ENCODE measurements at places on chromosomes 16 and 17.

DNA sequence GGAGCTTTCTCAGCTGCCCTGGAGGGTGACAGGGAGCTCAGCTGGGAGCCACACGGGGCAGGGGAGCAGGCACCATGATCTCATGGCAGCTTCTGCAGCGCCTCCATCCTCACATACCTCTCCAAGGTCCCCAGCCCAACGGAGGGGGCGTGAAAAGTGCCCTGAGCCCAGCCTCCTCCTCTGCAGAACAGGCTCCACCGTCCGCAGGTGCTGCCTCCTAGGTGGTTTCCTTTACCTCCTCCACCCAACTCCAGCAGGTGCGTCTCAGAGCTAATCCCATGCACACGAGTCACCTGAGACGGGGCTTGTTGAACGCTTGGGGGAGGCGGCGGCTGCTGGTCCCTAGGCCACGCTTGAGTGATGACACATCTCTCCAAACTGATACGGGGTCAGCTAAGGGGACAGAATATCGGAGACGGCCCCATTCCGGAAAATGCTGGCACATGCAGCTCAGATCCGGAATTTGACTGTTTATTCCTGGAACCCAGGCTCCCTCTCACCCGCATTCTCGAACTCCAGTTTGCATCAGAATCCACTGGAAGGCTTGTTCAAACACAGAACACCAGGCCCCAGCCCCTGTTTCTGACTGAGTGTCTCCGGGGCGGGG lies 387 bp upstream of the SLC38A8 start:
- no peak for DNase-seq

DNA sequence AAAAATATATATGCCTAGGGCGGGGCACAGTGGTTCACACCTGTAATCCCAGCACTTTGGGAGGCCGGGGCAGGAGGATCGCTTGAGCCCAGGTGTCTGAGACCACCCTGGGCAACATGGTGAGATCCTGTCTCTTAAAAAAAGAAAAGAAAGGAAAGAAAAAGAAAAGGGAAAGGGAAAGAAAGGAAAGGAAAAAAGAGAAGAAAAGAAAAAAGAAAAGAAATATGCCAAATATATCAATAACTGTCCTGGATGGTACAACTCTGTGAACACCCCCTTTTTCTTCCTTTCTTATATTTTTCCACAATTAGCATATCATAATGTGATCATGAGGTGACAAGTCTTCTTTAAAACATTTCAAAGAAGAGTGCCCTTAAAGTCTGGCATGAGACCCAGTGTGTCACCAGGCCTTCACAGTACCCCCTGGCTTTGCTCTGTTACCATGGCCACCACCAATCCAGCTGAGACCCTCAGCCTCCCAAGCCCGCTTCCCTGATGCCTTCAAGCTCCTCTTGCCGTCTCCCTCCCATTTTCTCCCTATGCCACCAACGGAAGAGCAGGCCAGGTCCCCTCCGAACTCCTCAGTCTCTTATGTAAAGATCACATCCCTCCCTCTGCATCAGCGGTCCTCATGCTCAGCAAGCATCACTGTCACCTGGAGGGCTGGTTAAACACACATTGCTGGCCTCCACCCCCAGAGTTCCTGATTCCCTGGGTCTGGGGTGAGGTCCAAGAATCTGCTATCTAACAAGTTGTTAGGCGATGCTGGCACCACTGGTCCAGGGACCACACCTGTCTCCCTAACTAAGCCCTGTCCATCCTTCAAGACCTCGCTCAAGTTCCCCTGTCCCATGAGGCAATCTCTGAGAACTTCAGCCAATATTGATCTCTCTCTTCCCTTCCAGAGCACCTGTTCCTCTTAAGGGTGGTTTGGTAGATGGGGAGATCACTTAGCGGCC lies 44.5 kb downstream of the CUEDC1 start:
- DNase-seq, result no peak

DNA sequence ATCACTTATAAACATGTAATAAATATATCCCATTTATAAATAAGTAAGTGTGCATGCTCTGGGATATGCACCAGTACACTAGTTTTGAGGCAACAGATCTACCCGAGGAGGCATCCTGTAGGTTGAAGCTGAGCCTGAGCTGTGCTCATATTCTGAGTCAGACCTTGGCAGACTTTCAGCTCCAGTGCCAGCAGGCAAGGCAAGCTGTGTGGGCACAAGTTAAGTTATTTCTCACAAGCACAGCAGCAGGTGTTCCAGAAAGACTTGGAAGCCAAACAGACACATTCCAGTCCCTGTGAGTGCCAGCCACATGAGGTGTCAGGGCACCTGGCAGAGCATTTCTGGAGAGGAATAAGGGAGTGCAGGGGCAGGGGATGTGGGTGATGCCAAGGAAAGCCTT lies 1.3 kb upstream of the CLEC19A start:
- DNase-seq, result no peak

DNA sequence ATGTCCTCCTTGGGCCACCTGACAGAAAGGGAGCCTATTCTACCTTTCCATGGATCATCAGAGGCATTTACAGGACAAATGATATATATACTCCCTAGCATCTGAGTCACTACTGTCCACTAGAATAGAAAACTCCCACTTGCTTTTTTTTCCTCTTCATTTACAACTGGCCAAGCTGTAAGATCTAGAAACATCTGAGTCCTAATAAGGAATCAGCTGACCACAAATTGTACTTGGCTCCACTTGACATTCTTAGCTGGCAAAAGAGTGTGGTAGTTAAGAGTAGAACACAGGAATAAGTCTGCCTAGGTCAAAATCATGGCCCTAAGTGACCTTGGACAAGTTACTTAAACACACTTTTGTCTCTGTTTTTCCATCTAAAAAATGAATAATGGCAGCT lies 5.2 kb downstream of the RUSF1 start:
- DNase-seq, result no peak

GRCh38 chr17:5798094-5798493 lies 213.8 kb upstream of the NLRP1 start:
- DNase-seq, result no peak

GRCh38 chr17:6651354-6651918 lies at the start of the genes C17orf100 and MED31:
Gene C17orf100 (plus strand): TSS chr17:6651762. CDS start chr17:6651914, 152 bp downstream.
Gene MED31 (minus strand): TSS chr17:6651605. CDS start chr17:6651528, 77 bp downstream.
- peak; percentile 71 for DNase-seq

GRCh38 chr17:10628756-10629155 lies 28.4 kb downstream of the MYH3 start:
- no peak for DNase-seq

DNA sequence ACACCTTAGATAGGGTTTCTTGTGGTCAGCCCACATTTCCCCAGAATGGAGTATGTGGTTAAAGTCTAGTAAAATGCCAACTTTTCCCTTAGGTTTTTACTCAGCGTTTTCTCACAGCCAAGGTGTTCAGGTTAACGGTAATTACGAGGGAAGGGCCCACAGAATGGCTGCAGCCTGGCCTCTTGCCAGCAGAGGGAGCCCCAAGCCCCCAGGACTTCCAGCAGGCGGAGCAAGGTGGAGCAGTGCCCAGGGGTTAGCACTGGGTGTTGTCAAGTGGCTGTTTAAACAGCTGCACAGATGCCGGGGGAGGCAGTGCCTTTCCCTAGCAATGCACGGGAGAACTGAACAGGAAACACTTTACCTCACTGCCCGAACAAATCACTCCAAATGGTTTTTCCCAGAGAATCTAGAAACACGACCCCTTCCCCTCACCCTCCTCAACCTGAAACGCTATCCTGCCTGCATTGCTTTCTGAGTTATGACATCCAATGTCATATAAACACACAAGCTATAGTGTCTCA lies 6.6 kb downstream of the PHB1 start:
- no peak for DNase-seq

DNA sequence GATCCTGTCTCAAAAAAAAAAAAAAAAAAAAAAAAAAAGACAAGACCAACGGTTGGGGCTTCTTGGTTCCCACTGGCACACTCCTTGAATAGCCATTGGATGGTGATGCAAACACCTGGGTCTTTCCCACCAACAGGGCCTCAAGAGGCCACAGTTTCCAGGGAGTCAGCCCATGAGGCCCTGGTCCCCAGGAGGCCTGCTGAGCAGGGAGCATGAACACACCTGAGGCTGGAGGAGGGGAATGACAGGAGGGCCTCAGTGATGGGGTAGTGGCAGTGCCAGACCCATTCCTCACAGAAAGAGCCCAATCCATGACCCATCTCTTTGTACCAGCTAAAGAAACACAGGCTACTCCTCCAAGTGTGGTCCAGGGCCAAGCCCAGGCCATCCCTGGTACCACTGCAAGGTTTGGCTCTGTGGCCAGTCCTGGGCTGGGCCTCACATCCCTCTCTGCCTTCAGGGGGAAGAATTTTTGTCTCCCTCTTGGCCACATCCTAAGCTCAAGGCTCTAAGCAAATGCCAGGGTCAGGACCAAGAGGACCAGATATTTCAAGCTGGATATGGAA lies 13.9 kb downstream of the ARL2BP start:
- DNase-seq, result no peak

GRCh38 chr16:11349599-11350276 lies 4.5 kb downstream of the RMI2 start:
- DNase-seq, result no peak

DNA sequence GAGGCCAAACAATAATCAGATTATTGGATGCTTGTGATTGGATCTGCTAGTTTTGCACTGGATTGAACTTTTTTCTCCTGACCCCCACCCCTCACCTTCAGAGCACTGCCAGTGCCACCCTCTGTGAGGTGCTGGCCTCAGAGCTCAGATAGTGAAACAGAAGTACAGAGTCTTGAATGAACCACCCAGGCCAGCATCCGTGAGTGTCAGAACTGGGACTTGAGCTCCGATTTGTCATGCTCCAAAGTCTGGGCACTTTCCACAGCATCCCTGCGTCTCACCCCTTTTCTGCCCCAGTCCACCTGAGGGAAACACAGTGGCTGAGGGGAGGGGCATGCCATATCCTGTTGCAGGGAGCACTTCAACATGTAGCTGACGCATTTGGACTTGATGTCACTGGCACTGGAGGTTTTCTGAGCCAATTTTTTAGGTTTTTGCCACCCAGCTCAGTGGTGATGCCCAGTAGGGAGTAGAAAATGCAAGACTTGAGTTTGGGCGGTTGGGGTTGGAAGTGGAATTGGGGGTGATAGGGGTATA lies 47.3 kb downstream of the SMPD3 start:
- no peak for DNase-seq

DNA sequence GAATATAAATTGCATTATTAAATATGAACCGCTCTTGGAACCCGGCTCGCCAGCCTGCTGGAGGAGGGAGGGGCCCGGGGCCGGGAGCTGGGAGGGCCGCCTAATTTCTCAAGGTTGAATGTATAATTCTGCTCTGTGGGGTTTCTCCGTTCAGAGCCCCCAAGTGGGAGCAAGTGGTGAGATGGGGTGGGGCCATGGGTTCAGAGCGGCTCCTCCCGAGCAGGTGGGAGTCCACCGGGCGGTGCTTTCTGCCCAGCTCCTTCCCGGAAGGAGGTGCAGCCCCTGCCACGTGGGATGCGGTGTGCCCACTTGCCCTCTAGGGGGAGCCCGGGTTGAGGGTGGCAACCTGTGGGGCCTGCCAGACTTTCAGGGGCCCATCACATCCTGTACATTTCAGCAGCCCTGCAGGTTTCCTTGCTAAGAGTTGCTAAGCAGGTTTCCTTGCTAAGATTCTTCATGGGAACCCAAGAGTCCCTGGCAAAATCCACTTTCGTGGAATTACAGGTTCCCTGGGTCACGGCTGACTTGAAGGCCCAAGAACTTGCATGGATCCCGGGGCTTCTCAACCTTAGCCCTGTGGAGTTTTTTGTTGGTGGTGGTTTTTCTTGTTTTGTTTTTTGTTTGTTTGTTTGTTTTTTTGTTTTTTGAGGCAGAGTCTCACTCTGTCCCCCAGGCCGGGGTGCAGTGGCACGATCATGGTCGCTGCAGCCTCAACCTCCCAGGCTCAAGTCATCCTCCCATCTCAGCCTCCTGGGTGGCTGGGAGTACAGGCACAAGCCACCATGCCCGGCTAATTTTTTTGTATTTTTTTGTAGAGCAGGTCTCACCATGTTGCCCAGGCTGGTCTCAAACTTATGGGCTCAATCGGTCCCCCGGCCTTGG lies 196.7 kb upstream of the GSE1 start:
- DNase-seq, result no peak

GRCh38 chr17:13735861-13736260 lies 134.1 kb upstream of the HS3ST3A1 start:
- no peak for DNase-seq

GRCh38 chr16:20760346-20760745 lies 3.5 kb upstream of the ACSM3 start:
- no peak for DNase-seq

GRCh38 chr17:37736428-37736827 lies 8.4 kb downstream of the HNF1B start:
- no peak for DNase-seq

DNA sequence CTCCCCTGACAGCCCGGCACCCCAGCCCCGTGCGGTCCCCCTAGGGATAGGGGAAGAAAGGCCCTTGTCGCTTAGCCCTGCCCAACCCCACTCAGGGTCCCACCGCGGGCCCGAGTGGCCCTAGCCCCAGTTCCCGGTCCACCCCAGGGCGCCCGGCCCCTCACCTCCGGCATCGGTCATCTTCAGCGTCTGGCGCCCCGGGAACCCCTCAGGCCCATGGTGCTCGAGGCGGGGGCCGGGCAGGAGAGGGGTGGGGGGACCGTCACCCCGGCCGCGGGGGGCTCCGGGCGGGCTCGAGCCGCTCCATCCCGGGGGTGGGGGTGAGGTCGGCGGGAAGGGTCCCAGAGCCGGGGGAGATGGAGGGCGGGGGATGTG lies 620 bp downstream of the SAMD14 start:
- DNase-seq, result no peak

GRCh38 chr17:79572136-79572925 lies 38.5 kb downstream of the RBFOX3 start:
- DNase-seq, result no peak

DNA sequence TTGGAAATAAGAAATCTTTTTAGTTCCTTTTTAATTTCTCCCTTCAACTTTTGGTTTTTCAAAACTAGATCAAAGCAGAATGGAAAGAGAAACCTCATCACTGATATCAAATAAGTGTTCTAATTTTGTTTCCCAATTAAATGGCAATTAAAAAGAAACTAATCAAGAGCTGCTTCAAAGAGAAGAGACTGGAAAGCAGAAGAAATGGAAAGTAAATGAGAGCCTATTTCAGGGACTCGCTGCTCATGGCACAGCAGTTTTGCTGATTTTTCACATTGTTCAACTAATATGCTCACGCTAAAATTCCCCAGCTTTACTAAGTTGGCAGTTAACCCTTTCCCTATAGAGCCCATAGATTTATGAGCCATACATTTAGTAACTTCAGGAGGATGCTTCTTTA lies 6.5 kb downstream of the NMT1 start:
- no peak for DNase-seq

GRCh38 chr17:69492410-69493071 lies 78.0 kb downstream of the MAP2K6 start:
- DNase-seq, result no peak

DNA sequence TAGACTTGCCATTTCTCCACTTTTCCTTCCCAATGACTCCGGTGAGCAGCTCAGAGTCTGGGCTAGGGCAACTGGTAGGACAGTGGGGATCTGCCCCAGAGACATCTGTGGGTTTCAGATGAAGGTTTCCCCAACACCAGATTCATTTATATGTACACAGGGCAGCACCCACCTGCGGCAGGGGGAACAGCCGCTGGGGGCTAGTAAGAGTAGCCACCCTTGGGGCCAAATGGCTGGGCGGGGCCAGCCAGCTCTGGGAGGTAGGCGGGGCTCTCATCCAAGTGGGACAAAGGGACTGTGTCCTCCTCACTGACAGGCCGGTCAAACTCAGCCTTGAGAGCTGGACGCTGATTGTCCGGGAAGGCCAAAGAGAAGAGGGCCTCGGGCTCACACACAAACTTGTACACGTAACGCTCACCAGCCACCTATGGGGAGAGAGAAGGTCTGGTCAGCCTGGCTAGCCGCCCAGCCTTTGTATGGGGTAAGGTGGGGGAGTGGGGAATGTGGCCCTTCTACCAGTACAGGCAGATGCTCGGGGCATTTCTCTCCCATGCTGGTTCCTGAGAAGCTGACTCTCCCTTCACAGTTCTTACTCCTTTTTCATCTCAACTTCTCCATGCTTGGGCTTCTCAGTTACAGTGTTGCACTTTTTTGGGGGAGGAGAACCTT lies 17.7 kb downstream of the ETV4 start:
- DNase-seq, result no peak
